ENCODE measurements at places on chromosomes 5 and 9.

DNA sequence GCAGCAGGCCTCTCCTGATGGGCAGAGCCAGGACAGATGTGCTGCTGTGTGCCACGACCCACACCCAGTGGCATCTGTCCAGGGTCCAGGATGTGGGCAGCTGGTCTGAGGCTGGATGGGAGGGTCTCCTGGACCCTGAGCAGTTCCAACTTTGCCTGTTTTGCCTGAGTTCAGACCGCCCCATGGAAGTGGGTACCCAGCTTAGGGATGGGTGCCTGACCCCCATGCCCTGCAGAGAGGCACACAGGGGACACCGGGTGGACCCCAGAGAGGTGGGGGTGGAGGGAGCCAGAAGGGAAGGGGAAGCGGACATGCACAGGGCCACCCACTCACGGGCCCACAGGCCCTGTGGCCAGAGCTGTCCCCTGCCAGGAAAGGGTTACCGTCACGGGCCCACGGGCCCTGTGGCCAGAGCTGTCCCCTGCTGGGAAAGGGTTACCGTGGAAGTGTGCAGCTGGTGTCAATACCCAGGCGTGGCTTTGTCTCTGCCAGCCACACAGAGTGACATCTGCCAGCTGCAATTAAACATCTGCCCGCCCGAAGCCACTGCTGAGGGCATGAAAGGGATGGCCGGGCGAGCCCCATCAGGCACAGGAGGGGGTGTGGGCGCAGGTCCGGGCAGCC is 50.0 kb downstream of the NACC2 start:
- peak; percentile 64 for DNase-seq

- DNase-seq, result no peak
These were observed 3.5 kb upstream of the ACTBL2 start for GRCh38 chr5:57486027-57486602.

DNA sequence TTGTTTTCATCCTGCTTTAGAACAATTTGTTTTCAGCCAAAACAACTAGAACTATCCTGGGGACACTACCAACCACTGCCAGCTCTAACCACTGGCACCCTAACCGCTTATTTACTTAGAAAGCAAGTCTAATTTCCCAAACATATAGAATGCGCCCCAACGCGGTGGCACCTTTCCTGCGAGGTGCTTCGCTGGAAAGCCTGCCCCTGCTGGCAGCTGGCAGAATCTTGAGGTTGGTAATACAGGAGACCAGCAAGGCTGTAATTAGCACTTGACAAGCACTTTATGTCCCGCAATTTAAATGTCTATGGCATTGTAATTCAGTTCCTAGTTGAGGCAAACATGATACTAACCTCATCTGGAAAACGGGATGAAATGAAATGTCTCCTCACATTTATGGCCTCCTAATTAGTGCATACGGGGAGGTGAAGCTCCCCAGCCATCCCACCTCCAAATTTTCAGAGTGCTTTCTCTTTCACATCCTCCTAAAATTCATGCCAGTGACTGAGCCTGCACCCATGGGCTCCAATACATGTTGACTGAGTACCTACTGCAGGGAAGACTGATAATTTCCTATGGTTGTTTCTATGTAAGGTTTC is 30.4 kb downstream of the GABBR2 start:
- no peak for DNase-seq

GRCh38 chr9:21782205-21782604 is 20.2 kb upstream of the MTAP start:
- DNase-seq, result no peak

GRCh38 chr5:14102666-14103065 is 40.5 kb upstream of the TRIO start:
- DNase-seq, result no peak

- DNase-seq, result no peak
These were observed 244.8 kb upstream of the MPDZ start for GRCh38 chr9:13524245-13524644.

DNA sequence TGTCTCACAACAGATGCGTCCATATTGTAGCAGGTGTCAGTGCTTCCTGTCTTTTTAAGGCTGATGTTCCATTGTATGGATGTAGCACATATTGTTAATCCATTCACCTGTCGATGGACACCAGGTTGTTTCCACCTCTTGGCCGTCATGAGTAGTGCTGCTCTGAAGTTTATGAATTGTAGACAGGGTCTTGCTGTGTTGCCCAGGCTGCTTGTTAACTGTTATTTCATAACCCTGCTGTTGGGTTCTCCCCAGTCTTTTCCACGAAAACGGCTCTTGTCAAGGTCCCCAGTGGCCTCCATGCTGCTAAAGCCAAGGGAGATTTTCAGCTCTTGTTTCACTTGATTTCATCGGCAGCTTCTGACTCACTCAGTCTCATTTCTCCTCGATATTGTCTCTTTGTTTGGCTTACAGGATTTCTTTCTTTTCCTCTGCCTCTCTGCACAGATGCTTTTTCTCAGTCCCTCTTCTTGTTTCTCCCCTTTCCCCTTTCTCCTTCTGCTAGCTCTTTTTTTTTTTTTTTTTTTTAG is 12.1 kb upstream of the PSD2 start:
- DNase-seq, result no peak

DNA sequence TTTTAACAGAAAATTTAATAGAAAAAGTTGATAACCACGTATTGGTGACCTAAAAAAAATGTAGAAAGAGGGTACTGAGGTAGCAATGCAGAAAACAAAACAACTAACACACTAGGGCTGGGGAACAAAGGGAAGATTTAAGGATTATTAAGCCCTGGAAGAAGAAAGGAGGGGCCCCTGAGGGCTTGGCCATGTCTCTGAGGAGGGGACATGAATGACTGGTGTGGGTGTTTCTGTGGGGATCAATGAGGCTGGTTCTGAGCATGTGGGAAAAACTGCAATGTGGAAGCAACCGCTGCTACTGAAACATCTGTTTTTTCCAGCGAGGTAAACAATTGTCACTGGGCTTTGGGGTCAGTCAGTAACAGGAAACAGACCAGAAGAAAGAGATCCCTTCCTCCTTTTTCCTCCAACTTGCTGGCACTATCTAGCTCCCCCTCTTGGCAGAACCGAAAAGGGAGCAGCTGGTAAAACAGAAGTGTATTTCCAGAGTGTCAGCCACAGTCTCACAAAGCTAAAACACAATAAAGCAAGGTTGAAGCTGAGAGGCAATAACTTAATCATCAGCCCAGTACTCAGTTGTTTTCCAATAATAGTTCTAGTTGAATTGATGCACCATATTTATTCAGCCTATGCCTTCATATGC is 48.3 kb downstream of the ATPSCKMT start:
- DNase-seq, result no peak

- DNase-seq, result no peak
These were observed 27.3 kb upstream of the ADAMTS6 start for GRCh38 chr5:65508978-65509377.

- no peak for DNase-seq
These were observed 4.1 kb upstream of the DNAJB5 start for GRCh38 chr9:34985311-34985899.

DNA sequence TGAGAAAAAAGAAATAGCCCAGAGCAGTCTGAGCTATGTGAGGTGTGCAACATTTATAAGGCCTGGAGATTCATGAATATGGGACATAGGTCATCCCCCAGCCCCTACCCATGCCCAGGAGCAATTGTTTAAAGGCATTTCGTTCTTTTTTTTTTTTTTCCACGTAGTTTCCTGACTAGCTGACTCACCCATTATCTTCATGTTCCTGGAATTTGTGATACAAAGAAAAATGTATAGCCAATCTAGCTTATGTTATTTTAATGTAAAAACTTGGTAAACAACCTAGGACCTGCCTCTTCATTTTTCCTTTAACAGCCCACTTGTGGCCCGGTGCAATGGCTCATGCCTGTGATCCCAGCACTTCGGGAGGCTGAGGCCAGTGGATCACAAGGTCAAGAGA is 81.3 kb downstream of the OSTF1 start:
- no peak for DNase-seq

- DNase-seq, result no peak
These were observed 11.1 kb downstream of the EXD3 start for GRCh38 chr9:137411645-137412380.

DNA sequence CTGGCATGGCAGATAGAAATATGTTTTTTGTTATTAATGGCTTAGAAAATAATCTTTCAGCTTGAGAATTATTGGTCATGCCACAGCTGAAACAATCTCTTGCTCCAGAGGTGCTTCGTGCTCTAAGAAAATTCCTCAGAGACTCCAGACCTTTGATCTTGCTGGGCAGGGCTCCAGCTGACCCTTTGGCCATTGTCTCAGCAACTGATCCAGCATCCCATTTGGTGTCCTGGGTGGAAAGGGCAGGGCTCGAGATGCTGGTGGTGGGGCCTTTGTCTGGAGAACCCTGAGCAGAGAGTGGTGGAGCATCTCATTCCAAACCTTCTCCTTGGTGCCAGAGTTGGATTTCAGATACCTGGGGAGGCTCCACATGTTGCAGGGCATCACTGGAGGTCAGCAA is 43.2 kb upstream of the PIK3R1 start:
- no peak for DNase-seq

- DNase-seq, result no peak
These were observed 19.0 kb downstream of the FOXB2 start for GRCh38 chr9:77038281-77039036.

- DNase-seq, result no peak
These were observed 354.9 kb downstream of the DIRAS2 start for GRCh38 chr9:90287567-90288274.
